Bone marrow (tissue), 2 donors: ENCODE measurements at places on chromosomes 11 and 22.

- DNase-seq, result no peak
Measured at GRCh38 chr11:96199563-96200025, 143.4 kb downstream of the MAML2 start.

DNA sequence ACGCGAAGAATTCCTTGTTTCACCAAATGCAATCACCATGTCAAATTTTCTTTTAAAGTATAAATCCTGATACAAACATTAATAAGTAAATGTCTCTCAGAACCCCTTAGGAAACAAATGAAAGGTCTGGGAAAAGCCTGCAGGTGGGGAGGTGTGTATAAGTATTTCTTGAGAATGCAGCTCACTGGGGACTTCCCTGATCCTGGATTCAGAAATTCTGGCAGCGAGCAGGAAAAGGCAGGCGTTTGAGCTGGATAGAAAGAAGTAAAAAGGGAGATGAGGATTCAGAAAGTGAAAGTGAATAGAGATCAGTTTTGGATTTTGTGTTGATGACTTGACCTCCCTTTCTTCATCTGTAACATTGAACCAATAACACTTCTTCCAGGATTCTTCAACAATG, 68.3 kb upstream of the CTSC start:
- DNase-seq, result no peak

GRCh38 chr22:36081023-36081431, 52.4 kb upstream of the RBFOX2 start:
- no peak for DNase-seq

- no peak for DNase-seq
Measured at GRCh38 chr11:117792992-117793391, 4.0 kb downstream of the DSCAML1 start.

DNA sequence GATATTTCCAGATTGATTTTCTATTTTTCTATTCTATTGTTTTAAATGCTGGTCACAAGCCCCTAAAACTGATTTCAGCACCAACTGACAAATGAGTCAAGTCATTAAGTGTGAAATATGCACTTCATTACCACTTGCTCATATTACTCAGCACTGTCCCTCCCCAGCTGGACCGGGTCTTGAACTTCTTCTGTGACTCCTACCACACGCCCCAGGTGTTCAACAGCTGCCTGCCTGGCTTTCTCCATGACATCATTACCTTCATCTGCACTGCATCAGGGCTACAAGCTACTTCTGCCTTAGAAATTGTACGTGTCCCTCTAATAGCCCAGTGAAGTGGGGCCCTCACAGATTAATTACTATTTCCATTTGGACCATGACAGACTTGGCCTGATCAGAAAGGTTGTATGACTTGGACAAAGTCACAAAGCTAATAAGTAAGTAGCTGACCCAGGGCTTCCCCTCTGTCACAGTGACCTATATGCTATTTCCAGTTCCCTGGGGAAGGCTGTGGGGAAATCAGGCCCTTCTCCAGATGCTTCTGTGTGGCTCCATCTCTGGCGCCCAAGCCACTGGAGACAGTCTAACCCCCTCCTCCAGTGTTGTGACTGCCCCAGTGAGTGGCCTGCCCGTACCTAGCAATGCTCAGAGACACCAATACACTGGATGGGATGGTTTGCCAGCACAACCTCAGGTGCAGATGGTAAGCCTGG, 18.1 kb downstream of the TBC1D10A start:
- DNase-seq, result no peak

GRCh38 chr11:113667801-113668200, 38.3 kb downstream of the TMPRSS5 start:
- no peak for DNase-seq

DNA sequence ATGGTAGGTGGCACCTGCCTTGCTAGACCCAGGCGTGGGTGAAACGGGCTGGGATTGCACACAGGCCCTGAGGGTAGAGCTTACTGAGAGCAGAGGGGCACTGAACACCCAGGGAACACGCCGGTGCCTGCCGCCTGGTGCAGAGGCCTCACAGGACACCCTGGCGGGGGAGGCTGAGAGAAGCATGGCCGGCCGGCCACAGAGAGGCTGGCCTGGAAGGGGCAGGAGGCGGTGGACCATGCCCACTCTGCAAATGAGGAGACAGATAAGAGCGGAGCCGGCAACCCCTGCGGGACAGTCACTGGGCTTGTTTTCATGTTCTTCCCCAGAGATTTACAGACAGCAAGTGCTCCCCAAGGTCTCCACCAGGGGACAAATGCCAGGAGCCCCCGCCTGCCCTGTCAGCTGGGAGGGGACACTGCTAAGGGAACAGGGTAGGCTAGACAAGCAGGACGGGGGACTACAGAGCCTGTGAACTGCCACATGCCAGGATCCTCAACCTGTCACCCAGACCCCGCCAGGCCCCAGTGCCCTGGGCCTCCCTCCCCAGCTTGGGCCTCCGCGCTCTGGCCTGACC, 38.5 kb upstream of the TCF20 start:
- no peak for DNase-seq

DNA sequence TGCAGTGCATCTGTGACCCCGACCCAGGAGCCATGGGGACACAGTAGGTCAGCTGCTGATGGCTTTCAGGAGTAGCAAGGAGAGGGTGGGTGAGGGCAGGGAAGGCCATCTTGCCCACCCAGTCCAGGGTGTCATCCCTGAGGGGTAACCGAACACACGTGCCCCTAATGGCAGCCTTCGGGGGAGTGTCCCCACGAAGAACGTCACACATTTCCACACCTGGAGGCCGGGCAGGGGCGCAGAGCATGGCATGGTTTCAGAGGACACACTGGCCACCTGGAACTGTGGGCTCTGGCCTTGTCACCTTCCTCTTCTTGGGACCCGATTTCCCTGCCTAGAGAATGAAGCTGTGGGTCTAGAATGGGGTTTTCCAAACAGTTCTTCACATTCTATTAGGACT, 19.4 kb upstream of the BAIAP2L2 start:
- no peak for DNase-seq

DNA sequence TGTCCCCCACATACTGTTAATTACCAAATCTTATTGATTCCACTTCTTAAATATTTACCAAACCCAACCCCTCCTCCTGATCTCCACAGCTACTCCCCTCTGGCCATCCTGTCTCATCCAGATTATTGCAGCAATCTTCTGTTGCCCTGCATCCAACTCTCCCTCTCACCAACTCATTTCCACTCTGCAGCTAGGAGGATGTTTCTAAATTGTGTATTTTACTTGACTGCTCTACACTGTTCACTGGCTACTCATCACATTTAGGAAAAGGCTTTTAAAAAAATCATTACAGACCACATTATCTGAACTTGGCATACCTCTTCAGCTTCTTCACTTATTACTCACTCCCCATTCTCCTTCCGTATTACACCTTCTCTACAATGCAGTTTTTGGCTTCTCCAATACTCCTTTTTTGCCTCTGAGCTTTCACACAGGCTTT, 117.9 kb downstream of the ATG16L2 start:
- no peak for DNase-seq
